ENCODE measurements at places on chromosomes 3 and 15. TPM values are rescaled to one million over a fixed set of nuclear protein-coding genes. Genes with fewer than 3 reads are reported as not detected.

The CCDC13 gene
- total RNA-seq = 1.2 TPM

The RTP1 gene
- total RNA-seq = not detected

GRCh38 chr3:183545708-183546107 lies 9.8 kb downstream of the KLHL6 start:
- DNase-seq = no peak

GRCh38 chr3:50245831-50246516 lies 10.0 kb downstream of the GNAI2 start:
- no peak for DNase-seq

All from vagina (tissue), 2 donors.